ENCODE measurements at places on chromosomes 1 and 21.

- no peak for DNase-seq
Measured at GRCh38 chr1:35367914-35368313, 99.4 kb downstream of the ZMYM4 start.

GRCh38 chr1:9823693-9823942, 147 bp downstream of the CLSTN1 start:
- DNase-seq: no peak

DNA sequence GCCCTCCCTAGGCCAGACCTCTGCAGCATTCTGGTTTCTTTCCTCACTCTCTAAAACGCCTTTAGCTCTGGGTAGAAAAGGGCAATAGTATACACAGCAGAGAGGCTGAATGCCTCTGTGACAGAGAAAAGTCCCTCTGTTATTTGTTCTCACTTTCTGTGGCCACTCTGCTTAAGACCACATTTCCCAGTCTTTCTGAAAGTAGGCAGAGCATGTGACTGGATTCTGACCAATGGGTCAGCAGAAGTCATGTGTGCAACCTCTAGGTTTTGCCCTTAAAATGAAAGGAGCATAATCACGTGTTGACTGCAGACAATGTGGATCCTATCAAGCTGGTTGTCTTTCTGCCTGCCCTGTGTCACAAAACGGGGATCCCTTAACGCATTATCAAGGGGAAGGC, 79.7 kb upstream of the MARK1 start:
- DNase-seq: no peak

DNA sequence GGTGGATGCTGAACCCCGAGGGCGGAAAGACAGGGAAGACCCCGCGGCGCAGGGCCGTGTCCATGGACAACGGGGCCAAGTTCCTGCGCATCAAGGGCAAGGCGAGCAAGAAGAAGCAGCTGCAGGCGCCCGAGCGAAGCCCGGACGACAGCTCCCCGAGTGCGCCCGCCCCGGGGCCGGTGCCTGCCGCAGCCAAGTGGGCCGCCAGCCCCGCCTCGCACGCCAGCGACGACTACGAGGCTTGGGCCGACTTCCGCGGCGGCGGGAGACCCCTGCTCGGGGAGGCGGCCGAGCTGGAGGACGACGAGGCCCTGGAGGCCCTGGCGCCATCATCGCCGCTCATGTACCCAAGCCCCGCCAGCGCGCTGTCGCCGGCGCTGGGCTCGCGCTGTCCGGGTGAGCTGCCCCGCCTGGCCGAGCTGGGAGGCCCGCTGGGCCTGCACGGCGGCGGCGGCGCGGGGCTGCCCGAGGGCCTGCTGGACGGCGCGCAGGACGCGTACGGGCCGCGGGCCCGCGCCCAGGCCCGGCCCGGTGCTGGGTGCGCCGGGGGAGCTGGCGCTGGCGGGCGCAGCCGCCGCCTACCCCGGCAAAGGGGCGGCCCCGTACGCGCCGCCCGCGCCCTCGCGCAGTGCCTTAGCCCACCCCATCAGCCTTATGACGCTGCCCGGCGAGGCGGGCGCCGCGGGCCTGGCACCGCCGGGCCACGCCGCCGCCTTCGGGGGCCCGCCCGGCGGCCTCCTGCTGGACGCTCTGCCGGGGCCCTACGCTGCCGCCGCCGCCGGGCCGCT, 20.7 kb downstream of the FOXO6 start:
- peak; percentile 52 for DNase-seq

- DNase-seq: no peak
Measured at GRCh38 chr1:48499211-48499735, 27.3 kb upstream of the SPATA6 start.

GRCh38 chr1:186983327-186983726, 154.6 kb downstream of the PLA2G4A start:
- no peak for DNase-seq

- DNase-seq: no peak
Measured at GRCh38 chr1:66035616-66036245, 243.0 kb downstream of the PDE4B start.

Measured in GM12891 (cell line).